ENCODE measurements at places on chromosomes 1 and 21.

DNA sequence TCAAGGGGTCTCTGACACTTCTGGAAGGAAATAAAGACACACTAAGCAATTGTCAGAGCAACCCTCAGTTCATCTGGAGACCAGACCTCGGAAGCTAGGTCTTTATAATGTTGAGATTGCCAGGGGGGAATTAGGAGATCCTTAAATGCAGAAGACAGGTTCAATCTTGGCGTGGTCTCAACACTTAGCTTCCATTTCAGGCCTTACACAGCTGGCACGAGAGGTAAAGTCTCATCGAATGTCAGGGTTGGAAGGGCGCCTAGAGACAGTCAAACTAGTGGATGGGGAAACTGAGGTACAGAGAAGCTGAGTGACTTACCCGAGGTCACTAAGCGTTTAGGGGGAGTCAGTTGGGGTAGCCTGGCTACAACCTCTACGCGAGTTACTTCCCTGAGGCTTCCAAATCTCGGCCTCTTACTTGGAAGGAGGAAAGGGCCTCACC is 562 bp upstream of the EPB41 start:
- no peak for DNase-seq

DNA sequence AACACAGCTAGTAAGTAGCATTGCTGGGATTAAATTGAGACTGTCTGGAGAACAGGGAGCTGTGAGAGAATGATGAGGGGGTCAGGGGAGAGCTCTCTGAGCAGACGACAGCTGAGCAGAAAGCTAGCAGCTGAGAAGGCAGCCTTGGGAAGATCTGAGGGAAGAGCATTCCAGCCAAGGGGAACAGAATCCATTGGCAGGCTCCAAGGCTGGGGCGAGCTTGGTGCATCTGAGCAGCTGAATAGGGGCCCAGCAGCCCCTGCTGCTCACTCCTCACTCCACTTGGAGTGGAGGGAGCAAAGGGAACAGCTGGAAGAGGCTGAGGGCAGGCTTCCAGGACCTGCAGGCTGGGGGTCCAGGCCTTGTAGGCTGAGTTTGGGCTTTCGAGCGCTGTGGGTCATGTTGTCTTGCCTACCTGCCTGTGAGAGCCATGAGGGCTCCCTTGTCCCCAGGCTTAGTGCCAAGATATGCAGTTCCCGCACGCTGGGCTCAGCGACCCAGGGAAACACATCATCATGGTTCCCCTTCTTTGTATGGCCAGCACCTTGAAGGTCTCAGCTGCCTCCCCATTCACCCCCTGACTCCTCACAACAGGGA is 10.5 kb downstream of the ACOT11 start:
- peak; percentile 78 for DNase-seq

DNA sequence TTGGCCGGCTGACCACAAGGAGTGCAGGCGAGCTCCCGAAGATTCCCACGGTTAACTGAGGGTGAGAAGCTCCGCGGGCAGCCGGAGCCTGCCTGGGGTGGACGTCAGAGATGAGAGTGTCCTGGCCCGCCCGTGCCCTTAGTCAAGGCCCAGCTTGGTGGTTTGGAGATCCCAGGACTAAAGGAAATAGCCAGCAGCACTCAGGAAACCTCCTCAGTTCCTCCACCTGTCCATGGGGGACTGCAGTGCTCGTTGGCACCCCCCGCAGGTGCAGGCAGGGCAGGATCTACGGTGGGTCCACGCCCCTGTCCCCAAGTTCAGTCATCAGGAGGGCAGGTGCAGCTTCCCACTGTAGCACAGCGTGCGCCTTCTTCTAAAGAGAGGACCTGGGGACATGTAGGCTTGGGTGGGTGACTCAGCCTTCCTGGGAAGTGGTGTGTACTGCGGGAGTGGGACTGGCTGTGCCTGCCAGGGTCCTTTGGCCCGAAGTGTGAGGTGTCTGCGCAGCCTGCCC is 32.5 kb downstream of the SLX9 start:
- no peak for DNase-seq

DNA sequence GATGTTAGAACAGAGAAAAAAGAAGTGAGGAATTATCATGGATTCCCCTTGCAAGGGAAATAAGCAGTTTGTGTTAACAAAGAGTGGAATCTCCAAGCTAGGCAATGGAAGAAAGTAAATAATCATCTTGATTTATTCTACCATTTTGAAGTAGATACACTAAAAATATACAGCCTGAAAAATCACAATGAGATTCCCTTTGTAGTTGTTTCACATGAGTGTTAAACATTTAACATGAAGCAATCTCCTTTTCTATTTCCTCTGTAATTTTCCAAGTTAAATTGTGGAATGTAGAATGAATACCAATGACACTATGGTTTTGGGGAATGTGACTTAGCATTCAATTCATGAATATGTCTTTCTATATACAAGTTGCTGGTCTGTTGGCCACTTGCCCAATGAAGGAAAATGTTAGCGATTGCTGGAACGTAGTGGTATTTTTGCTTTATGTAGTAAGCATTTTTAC is 5.7 kb downstream of the TGFB2 start:
- DNase-seq = peak; percentile 39

All from right hindlimb (tissue), 1 donor.